ENCODE measurements at places on chromosomes 5 and 9.

GRCh38 chr5:76524101-76524835, 98.9 kb downstream of the F2RL2 start:
- DNase-seq = no peak

GRCh38 chr9:110121170-110121569, 86.8 kb downstream of the C9orf152 start:
- no peak for DNase-seq

- no peak for DNase-seq
Measured at GRCh38 chr5:54304040-54304439, 6.3 kb downstream of the ARL15 start.

GRCh38 chr5:89081360-89081759, 198.4 kb upstream of the MEF2C start:
- DNase-seq = no peak

DNA sequence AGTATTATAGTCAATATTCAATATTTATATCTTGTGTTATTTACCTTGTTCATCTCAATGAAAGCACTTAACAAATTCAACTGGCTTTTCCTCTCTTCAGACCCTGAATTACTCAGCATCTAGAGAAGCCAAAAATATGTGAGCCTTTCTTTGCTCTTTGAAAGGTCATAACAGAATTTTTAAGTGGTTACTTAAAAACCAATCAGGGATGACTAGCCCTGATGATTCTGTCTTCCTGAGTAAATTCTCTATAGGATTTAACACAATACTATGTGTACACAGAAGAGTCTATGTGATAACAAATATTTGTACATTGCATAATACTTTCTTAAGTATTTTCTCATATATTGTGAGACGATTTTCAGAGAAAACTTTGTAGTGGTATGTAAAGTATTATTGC, 546.3 kb downstream of the MAT2B start:
- DNase-seq = no peak

DNA sequence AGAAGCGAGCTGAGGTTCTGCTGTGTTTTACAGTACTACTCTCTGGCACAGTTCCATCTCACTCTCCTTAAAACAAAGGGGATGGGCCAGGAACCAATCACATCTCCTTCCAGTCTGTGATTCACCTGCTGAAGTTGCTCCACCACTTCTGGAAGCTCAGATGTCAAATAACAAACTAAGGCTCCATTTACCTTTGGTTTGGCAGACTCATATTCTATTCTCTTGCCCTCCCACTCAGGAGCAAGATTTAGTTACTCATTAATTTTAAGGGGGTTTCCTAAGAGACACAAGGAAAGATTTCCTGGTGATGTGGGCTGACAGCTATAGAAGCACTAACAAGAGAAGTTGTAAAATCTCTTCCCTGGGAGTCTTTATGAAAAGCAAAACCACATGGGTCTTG, 37.8 kb upstream of the KIF2A start:
- no peak for DNase-seq

DNA sequence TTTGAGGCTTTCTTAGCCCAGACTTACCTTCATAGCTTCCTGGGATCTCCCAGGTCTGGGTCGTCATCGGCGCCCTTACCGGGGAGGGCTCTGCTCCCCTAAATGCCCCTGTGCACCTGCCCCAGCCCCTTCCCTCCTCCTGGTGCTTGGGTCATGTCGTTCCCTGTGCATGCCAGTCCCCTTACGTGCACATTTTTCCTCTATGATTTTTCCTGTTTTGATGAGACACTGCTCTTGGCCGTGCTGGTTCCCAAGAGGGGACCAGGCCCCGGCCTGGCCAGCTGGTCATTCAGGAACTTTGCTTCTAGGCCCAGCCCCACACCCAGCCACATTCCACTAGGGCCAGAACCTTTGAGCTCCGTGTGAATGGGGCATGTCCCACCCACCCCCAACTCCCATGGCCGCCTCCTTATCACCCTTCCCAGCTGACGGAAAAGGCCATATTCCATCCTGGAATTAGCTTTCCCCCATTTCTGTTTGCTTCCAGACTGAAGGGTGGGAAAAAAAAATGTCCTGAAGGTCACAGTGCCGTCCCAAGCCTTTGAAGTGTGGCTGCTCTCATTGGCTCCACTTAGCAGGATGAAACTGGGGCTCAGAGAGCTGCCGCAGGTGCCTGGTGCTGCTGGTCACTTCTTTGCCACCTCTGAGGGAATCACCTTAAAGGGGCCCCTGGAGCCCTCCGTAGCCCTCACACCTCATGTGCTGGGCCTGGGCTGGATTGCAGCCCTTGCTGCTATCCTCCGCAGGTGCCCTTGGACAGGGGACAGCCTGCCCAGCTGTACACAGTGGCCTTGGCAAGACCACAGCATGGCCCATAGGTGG, 25.1 kb downstream of the ERGIC1 start:
- no peak for DNase-seq

DNA sequence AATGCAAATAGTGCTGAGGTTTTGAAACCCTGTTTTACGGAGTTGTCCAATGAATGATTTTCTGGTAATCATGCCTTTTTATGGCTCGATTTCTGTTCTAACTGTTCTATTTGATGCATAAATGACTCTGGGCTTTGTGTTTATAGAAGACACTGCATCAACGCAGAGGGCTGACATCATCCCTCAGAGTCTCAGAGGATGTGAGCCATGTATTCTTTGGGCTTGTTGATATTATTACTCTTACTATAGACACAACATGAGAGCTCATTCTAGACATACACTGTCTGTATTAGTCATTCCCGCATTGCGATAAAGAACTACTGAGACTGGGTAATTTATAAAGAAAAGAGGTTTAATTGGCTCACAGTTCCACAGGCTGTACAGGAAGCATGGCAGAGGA, 31.6 kb downstream of the CDH6 start:
- no peak for DNase-seq

DNA sequence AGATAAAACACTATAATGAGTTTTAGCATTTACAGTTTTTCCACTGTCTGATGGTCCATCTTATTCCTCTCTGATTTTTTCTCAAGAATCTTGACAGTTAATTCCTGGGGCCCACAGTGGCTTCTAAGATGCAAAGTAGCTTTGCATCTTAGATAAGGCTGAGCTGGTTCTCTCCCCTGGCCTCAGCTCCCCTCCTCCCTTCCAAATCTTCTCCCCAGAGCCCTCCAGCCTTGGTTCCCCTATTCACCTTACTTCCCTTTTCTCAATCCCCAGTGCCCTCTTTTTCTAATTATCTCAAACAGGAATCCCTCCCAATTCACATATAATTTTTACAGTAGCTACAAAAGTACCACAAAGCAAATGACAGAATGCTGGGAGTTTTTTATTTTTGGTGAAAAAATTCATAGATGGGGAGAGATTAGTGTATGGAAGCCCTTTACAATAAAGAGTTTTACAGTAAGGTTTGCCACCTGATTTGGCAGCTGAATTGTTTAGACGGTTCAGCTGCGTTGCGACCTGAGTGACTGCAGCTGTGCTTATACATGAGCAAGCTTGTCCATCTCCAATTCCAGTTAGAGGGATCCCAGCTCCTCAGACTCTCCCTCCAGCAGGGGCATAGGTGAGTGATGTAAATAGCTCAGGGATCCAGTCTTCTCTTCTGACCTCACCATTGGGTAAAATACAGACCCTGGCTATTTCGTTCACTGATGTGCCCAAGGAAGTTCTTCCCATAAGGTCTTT, 51.4 kb upstream of the CKMT2 start:
- DNase-seq = no peak

- no peak for DNase-seq
Measured at GRCh38 chr5:132510076-132510475, 19.5 kb upstream of the IRF1 start.

- no peak for DNase-seq
Measured at GRCh38 chr5:74082512-74083055, 456.6 kb downstream of the ARHGEF28 start.

- no peak for DNase-seq
Measured at GRCh38 chr9:114112325-114112724, 13.2 kb upstream of the KIF12 start.

- no peak for DNase-seq
Measured at GRCh38 chr5:35313291-35313690, 83.0 kb upstream of the PRLR start.

- DNase-seq = no peak
Measured at GRCh38 chr9:4983601-4984165, 1.4 kb upstream of the JAK2 start.

DNA sequence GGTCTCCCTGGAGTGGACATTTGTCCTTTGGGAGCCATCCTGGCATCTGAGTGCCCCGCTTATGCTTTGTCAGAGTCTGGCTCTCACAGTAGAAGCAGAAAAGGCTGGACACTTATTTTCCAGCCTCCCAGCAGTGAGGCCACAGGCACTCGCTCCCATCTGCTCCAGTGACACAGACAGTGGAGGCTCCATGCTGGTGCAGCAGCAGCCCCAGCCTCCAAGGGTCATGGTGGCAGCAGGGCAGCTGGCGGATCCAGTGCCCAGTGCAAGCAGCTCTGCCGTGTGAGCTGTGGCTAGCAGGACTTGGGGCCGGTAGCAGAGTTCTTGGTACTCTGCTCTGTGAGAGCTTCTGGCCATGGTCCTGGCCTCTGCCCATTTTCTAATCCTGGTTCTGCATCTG, 157.3 kb upstream of the ALDH1B1 start:
- DNase-seq = no peak

- DNase-seq = no peak
Measured at GRCh38 chr5:131769336-131769735, 27.5 kb downstream of the FNIP1 start.

DNA sequence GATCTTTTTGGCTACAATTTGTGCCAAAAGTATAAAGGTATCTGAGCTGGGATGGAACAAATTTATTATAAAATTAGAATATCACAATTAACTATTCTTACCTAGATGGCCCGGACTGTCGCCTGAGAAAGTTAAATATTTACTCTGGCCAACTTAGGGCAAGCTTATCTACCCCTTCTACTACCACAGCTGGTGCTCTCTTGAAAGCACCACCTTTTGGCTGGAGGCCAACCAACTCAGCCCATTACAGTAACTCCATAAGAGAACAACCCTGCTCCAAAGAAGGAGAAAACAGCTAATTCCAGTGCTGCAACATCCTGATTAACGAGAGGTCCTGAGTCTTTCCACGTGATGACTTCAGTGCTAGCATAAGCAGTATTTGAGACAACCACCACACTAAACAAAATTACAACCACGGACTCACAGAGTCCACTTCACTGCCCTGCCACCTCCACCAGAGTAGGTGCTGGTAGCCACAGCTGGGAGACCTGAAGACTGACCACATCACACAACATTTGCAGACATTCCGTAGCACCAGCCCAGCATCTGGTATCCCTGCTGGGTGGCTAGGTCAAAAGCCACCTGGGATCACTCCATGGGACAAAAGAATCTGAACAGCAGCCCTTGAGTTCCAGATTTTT, 43.2 kb downstream of the RGMB start:
- no peak for DNase-seq

- DNase-seq = no peak
Measured at GRCh38 chr5:160805376-160805775, 46.6 kb downstream of the ATP10B start.

- no peak for DNase-seq
Measured at GRCh38 chr9:8633784-8634183, 834.2 kb upstream of the DMAC1 start.

DNA sequence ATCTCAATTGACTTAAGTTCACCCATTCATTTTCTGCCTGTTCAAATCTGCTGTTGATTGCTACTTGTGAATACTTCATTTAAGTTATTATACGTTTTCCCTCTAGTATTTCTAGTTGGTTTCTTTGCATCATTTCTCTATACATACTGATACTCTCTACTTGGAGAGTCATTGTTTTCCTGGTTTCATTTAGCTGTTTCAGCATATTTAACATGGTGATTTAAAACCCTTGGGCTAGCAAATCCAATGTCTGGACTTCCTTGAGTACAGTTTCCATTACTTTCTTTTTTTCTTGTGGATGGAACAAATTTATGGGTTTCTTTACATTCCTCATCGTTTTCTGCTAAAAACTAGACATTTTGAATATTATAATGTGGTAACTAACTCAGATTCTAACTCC, 90.7 kb downstream of the AP3B1 start:
- DNase-seq = no peak

DNA sequence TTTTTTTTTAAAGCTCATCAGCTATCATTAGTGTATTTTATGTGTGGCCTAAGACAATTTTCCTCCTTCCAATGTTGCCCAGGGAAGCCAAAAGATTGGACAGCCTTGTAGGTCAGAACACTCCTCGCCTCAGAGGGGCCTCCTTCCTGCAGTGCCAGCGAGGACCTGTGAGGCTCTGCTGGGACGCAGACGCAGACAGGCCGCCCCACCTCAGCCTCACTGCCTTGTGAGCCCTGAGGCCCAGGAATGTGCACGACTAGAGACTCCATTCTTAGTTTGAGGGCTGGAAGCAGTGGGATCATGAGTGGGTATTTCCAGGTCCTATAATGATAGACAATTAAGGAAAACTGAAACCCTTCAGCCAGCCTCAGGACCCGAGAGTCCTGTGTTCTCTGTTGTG, 85.4 kb downstream of the PJA2 start:
- no peak for DNase-seq

GRCh38 chr5:2677689-2678088, 73.8 kb downstream of the IRX2 start:
- DNase-seq = no peak

- no peak for DNase-seq
Measured at GRCh38 chr5:88746438-88746882, 136.5 kb downstream of the MEF2C start.

- DNase-seq = peak; percentile 23
Measured at GRCh38 chr9:109244179-109245132, 76.4 kb downstream of the EPB41L4B start.

DNA sequence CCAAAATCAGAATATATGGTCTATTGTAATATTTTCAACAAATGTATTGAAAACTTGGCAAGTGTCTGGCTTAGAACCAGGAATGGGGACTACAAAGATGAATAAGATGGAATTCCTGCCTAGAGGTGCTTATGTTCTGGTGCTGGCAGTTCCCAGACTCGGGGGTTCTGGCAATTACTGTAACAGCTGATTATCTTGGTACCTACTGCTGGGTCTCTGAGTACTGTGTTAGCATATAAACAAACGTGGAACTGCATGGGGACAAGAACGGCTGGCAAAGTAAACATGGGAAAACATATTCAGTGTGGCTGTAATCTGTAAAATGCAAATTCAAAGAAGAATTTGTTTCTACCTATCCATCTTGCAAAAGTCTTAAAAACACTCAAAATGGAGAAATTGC, 89.9 kb downstream of the SLC24A2 start:
- no peak for DNase-seq

DNA sequence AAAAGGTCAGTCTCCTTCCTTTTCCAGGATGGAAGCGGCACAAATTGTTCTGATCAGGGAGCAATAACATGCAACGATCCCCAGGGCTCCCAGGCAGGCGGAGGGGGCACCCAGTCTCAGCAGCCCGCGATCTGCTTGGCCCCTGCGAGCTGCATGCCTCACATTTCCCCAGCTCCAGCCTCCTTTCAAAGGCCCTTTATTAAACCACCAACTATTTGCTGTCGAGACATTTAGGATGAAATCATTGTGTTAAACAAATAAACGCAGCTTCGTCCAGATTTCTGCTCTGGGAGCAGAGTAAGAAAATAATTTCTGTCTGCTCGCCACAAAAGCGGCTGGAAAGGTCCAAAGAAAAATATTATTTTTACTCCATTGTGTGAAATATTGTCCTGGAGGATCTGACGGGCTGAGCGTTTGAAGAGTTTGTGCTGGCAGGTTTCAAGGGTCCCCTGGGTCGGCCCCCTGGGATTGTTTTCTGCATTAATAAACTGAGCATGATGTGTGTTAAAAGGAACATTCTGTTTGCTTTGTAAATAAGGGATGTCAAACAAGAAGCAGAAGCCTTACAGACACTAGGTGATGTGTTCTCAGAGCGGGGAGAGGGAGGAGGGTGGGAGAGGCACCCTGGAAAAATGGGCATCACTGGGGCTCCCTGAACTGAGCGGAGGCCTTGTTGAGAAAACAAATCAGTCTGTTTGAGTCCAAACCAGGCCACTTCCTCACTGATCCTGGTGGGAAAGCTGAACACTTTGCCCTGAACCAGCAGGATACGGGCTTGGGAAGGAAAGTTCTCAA, 110.1 kb downstream of the FOXD1 start:
- DNase-seq = no peak

All from stimulated activated CD8-positive, alpha-beta memory T cell treated with anti-CD3 and anti-CD28 coated beads, Interleukin-7, amount 100 ng/mL, for 1 hour (primary cell).